ENCODE measurements at places on chromosomes 4 and X.
A peak's percentile ranks its signal among the peaks of the same experiment; 100 is the strongest.

DNA sequence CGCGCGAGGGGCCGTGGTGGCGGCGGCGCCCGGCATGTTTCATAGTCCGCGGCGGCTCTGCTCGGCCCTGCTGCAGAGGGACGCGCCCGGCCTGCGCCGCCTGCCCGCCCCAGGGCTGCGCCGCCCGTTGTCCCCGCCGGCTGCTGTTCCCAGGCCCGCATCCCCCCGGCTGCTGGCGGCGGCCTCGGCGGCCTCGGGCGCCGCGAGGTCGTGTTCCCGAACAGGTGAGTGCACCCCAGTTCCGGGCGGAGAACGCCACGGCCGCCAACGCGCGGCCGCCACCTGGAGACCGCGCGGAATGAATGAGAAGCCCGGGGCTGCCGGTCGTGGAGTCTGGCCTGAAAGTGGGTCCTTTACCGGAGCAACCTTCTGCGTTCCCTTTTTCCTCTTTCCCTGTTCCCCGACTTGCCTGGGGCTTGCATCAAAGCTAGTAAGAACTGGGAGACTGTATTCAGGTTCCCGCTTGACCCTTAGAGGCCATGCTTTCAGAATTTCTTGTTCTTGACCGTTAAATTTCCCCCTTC, 429 bp downstream of the NOCT start:
- peak; percentile 56 for DNase-seq

DNA sequence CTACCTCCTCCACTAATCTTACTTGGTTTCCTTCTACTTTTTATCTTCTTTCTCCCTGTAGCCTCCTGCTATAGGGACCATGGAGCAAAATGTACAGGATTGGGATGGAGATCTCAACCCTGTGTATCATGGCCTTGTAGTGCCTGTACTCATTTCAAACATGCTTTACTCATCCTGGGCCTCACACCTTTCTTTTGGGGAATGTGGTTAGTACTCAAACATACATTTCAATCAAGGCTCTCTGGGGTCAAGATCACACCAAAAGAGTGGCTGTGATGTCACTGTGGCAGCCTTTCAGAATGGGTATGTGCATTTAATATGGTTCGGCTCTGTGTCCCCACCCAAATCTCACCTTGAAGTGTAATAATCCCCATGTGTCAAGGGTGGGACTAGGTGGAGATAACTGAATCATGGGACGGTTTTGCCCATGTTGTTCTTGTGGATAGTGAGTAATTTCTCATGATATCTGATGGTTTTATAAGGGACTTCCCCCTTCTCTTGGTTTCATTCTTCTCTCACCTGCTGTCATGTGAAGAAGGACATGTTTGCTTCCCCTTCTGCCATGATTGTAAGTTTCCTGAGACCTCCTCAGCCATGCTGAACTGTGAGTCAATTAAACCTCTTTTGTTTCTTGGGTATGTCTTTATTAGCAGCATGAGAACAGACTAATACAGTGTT, 205.1 kb downstream of the RASL11B start:
- no peak for DNase-seq

DNA sequence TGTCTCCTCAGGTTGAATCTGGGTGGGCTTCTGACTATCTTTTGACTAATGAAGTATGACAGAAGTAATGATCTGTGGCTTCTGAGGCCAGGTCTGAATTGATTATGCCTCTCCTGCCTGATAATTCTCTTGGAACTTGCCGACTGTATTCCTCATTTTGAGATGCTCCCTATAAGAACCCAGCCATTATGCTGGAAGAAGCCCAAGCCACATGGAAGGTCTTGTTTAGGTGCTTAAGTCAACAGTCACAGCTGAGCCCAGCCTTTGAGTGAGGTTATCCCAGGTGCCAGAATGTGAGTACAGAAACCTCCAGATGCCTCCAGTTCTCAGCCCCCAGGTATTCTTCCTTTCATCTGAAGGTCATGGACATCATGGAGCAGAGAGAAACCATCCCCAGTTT, 456.6 kb downstream of the IL15 start:
- DNase-seq, result no peak

- no peak for DNase-seq
These were observed 30.7 kb upstream of the SMARCA5 start for GRCh38 chr4:143482840-143483239.

- no peak for DNase-seq
These were observed 199.6 kb downstream of the AASDH start for GRCh38 chr4:56187688-56188087.

GRCh38 chr4:109702950-109703663, at the start of gene CASP6:
TSS of gene CASP6 (minus strand) at chr4:109703445. CDS start at chr4:109703395, 50 bp downstream.
- peak; percentile 85 for DNase-seq

DNA sequence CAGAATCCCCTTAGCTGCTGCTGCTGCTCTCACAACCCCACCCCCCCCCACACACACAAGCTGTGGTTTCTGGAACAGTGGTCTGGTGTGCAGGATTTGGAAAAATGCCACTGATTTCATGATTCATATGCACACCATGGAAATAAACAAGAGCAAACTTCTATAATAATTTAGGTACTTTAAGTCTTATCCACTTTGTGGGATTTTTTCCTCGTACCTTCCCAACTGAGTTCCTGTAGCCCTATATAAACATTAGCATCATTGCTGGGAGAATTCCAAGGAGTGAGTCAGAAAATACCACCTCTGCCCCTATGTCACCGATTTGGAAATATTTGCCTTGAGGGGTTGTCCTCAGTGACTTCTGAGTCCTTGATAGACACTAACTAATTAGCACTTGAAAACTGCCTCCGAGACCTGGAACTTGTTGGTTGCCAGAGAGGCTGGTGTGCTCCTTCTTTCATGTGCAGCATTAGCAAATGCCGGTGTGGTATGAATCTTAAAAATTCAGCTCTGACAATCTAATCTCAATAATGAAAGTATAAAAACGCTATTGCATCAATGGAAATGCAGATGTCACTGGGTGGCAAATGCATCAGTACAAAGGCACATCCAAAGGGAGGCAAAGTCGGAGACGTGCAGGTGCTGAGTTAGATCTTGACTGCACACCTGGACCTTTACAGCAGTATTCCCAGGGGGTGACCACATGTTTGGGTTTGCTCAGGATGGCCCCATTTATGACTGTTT, 61.8 kb downstream of the CPE start:
- no peak for DNase-seq

DNA sequence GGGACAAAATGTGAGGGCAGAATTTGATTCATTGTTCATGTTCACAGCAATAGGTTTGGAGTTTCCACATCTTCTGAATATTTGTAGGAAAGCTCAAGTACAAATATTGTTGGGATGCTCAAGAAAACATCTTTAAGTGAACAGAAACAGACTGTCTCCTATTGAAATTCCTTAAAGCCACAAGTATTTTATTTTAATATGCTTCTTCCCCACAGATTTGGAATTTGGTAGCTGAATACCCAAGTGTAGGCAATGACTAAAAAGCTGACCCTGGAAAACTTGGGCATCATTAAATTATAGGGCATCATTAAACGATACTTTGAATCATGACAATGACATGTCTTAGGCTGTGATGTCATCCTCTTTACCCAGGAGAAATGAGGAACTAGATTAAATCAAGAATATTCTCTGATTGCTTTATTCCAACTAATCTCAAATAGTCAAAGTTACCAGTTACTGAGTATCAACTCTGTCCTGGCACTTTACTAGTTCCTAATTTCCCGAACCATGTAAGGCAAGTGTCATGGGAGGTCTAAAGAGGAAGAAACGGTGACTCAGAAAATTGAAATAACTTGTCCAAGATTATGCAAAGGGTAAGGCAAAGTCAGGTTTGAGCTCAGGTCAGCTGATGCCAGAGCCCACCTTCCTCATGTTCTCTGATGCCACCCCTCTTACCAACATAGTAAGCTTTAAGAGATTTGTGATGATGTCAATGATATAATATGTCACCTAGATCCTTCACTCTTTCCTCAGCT, 223.1 kb upstream of the LEF1 start:
- DNase-seq, result no peak

- no peak for DNase-seq
These were observed 26.5 kb downstream of the ZNF81 start for GRCh38 chrX:47863187-47863586.

DNA sequence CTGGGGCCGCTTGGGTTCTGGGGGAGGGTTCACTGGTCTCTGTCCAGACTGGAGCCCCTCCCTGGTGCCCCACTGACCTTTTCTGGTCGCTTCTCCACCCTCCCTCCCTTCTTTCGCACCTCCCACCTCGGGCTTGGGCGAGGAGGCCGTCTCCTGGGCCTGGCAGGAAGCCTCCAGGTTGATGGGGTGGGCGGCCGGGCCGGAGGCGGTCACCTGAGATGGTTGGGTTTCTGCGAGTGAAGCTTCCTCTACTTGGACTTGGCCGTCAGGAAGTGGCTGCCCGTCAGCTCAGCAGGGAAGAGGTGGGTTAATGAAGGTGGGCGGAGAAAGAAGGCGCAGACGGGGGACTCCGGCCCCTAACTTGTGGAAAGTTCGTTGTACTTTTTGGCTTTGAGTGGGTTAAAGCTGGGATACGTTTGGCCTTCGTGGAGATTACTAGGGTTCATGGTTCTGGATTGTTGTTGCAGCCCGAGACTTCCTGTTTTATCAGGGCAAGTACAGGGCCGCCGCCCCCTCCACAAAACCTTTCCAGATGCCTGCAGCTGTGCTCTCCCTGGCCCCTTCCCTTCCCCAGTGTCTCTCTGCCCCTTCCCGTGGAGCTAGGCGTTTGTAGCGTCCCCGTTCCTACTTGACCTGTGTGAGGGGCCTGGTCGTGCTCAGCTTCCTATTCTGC, 1.2 kb downstream of the AKAP17A start:
- DNase-seq, result peak; percentile 46

- no peak for DNase-seq
These were observed 75.5 kb upstream of the ADRA2C start for GRCh38 chr4:3690551-3691152.

DNA sequence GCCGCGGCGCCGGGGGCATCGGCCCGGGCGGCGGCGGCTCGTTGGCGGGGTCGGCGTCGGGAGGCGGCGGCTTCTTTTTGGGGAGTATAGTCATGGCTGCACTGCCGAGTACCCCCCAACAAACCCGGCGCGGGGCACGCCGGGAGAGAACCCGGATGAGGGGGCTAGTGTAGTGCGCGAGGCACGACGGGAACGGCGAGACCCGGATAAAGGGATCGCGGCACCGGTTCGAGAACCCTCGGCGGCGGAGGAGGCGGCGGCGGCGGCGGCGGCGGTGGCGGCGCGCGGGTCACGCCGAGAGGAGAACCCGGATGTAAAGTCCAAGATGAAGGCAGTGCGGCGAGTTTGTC, at the start of gene OTUD5:
Gene OTUD5, minus strand, starts transcription at position 131 of the 350 bp plus-strand sequence. Its CDS starts 37 bp downstream, at position 94.
- DNase-seq, result no peak

GRCh38 chr4:8434251-8435073, 6.1 kb downstream of the ACOX3 start:
- no peak for DNase-seq

GRCh38 chr4:96455045-96455720, 615.3 kb downstream of the PDHA2 start:
- DNase-seq, result no peak

DNA sequence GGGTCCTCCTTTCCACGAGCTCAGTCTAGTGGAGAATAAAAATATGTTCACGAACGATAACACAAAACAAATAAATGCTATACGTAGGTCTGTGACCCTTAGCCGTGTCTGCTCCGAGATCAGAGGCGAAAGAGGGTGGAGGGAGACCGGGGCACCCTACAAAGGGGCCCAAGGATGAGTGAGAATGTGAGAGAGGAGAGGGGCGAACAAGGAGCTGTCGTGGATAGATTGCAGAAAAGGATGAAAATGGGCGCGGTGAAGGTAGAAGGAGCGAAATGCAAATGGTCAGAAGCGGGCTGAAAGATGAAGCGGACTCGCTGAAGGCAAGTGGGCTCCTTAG, 6.2 kb upstream of the ZBTB33 start:
- DNase-seq, result no peak

DNA sequence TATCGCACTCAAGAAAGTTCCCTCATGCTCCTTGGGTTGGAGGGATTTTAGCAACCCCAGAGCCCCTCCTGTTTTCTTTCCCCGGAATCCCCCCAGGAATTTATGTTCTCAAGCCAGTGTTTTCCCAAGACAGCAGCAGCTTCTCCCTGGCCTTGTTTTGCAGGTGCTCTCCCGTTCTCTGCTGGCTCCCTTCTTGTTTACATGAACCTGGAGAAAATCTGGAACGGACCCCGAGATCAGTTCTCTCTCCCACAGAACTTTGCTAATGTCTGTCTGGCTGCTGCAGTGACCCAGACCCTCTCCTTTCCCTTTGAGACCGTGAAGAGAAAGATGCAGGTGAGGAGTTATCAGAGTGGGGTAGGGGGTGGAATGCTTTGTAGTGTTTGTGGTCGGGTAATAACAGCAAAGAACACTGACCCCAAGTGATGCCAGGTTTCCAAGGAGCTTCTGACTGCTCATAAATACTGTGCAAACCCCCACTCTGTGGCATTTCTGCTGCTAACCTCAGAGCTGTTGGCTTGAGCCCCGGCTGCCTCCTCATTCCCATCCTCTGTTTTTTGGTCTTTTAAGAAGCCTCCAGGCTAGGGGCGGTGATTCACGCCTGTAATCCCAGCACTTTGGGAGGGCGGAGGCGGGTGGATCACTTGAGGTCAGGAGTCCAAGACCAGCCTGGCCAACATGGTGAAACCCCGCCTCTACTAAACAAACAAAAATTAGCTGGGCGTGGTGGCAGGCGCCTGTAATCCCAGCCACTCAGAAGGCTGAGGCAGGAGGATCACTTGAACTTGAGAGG, 11.1 kb downstream of the SLC25A43 start:
- DNase-seq, result peak; percentile 38

DNA sequence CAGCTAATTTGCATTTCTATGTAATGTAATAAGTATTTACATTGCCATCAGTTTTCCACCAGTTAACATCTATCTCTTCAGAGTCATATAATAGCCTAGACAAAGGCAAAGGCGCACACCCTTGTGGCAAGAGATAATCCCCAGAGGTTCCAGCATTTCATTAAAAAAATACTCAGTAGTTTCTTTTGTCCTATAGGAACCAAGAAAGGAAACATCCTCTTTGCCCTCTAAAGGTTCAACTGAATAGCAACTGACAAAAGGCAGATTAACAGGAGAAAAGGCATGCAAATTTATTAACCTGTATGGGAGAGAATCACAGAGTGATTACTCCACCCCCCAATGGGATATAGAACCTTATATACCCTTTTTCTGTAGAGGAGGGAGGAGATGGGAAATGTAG, 48.4 kb downstream of the MAGEB17 start:
- DNase-seq, result no peak

- peak; percentile 75 for DNase-seq
These were observed 225.6 kb downstream of the FBXW7 start for GRCh38 chr4:152310257-152310656.

DNA sequence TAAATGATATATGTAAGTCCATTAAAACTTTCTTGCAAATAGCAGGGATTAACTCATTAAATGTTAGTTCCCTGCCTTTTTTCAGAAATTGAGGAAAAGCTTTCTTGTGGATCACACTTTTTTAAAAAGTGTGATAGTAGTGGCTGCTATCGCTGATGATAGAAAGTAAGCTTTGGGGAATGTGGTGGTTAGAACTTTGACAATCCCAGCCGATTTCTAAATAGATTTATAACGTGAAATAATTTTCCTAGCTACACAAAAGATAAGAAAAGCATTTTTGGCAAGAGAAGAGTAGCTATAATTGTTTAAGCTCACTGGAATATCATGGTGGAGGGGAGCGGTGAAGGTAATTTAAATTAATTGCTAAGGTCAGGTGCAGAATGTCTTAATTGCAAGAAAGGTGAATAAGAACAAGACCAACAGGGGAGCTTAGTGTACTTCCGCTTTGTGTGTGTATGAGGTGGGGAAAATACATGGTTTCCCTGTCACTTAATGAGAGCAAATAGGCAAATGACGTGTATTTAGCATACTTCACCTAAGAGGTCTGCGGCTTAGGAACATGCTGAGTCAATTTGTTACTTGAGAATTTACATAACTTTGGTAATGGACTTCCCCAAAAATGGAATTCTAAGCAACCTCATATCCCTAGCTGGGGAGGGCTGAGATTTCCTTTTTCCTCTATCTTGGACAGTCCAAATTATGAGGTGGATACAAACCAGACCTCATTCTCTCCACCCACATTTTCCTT, 11.7 kb upstream of the IL21 start:
- DNase-seq, result no peak

Data from femur (tissue), 1 donor.